H9 (cell line): ENCODE measurements at places on chromosomes 1 and 21. TPM values are rescaled to one million over a fixed set of nuclear protein-coding genes. Genes with fewer than 3 reads are reported as not detected.

GRCh38 chr1:89615676-89616598 lies 17.0 kb upstream of the LRRC8C start:
- DNase-seq: peak; percentile 35

DNA sequence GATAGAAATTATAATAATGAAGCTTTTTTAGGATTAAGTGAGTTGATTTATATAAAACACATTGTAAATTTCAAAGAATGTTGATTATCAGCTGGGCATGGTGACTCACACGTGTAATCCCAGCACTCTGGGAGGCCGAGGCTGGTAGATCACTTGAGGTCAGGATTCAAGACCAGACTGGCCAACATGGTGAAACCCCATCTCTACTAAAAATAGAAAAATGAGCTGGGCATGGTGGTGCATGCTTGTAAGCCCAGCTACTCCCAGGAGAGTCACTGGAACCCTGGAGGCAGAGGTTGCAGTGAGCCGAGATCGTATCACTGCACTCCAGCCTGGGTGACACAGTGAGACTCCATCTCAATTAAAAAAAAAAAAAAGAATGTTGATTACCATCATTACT lies 18.4 kb downstream of the ADAMTS1 start:
- DNase-seq: no peak

Gene WNT3A
- total RNA-seq: 0.17 and 0.20 TPM in 2 replicates

GRCh38 chr1:43987159-43987902 lies 4.1 kb upstream of the CCDC24 start:
- no peak for DNase-seq

- DNase-seq: no peak
Observed at GRCh38 chr1:40739455-40740008, 44.1 kb upstream of the KCNQ4 start.

DNA sequence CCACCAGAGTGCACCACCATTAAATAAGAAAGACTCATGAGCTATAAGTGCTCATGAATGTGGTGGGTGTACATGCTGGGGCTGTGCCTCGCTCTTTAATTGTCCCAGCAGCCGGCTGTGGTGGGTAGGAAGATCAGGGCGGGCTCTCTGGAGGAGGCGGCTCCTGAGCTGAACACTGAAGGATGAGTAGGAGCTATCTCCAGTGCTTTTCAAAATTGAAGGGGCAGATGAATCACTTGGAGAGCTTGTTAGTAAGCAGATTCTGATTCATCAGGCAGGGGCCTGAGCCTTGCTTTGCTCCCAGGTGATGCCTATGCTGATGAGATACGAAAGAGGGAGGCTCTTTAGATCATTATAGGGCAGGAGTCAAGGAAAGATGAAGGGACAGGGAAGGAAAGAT lies 54.1 kb downstream of the ETS2 start:
- no peak for DNase-seq

DNA sequence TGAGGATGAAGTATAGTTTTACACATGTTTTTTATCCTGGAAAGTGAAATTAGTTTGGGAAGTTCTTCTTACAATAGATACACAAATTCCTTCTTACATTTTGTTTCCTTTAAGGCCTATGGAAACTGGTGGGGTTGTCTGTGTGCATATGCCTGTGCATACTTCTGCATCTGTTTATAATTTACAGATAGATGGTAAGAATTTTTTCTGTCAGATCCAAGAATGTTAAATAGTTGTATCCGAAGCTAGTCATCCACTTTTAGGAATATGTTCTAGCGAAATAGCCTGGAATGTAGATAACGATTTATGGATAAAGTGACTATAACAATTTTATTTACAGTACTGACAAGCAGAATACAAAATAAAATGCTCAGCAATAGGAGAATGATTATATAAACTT lies 194.1 kb downstream of the ROR1 start:
- no peak for DNase-seq

Gene CD247
- total RNA-seq: 0.90 and 1.2 TPM in 2 replicates

DNA sequence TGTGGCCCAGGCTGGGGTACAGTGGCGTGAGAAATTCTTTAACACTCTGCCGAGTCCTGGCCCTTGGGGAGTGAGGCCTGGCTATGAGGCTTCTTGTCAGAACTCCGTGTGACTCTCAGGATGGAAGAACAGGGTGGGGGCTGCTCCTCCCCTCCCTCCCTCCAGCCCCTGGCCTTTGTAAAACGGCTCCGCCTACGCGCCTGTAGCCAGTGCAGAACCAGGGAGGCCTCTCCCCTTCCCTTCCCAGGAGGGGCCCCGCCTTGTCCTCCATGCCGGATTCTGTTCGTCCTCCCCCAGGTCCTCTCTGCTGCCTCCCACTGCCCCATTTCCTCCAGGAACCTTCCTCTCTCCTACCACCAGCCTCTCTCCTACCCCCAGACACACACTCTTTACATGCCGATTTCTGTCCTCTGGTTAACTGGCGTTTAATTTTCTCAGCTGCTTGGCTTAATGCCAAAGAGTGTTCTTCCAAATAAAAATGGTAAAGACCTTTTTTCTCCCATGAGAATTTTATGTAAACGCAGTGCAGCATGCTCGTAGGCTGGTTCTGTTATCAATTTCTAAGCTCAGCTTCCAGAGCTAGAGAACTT lies 21.0 kb downstream of the PDE9A start:
- peak; percentile 84 for DNase-seq

Gene MSH4
- total RNA-seq: 0.53 and 0.63 TPM in 2 replicates

Gene ADAM30
- not detected in 2 replicates for total RNA-seq
